ENCODE measurements at places on chromosomes 3 and 15.

DNA sequence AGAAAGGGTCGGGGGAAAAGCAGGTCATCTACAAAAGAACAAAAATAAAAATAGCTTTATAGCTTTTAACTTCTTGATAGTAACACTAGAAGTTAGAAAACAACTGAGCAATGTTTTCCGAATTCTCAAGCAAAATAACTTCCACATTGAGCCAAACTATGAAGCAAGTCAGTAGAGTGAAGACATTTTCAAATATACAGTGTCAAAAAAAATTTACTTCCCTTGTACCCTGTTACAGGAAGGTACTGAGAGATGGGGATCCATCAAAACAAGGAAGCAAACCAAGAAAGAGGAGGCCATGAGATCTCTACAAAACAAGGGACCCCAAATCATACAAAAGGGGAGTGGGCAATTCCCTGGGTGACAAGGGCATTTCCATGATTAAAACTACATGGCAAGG lies 26.6 kb upstream of the STIMATE start:
- DNase-seq = no peak

- DNase-seq = no peak
Observed at GRCh38 chr3:128482666-128483656, 10.0 kb downstream of the GATA2 start.

DNA sequence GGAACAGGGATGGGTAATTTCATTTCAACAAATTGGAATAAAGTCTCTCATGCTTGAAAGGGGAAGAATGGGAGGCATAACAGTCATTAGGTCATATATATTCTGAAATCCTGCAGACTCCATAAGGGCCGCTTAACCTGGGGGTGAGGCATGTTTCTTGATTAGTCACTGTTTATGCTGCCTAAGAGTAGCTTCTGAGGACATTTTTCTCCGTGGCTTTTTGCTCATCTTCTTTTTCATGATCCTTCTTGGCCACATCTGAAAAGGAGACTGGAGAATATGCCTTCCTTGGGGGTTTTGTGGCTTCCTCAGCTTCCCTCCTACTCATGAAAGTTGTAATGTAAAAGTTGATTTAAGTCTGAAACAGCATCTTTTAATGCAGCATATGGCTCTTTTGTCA lies 20.0 kb upstream of the CFAP20DC start:
- DNase-seq = no peak

DNA sequence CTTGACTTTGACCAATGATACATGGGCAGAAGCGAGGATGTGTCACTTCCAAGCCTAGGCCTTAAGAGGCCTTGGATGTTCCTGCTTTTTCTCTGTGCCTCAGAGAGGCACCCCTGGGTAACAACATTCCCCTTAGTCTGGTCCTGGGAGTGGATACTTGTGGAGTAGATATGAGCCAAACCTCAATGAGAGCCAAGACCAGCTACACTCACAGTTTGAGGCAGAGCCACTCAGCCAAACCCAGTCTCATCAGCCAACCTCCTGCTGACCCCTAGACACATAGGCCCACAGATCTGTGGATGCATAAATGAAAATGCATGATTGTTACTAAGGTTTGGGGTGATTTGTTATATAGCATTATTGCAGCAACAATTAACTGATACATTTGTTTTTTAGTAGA lies 114.2 kb downstream of the ZNF621 start:
- no peak for DNase-seq

- DNase-seq = no peak
Observed at GRCh38 chr3:73188707-73189106, 127.2 kb downstream of the EBLN2 start.

- DNase-seq = no peak
Observed at GRCh38 chr15:91471468-91471867, 371.4 kb downstream of the SV2B start.

DNA sequence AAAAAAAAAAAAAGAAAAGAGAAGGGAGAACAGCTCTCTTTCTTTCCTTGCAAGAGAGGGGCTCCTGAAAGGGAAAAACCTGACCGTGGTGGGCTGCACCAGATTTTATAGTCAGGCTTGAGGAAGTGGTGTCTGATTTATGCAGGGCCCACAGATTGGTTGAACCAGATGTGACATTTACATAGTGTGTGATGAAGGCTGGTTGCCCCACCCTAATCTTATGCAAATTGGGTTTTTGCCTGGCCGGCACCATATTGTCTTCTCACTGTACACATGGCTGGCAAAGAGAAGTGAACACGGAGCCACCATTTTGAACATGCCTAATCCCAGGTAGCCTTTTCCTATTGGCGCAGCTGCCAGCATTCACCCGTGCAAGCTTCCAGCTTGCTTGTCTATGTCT lies 154.4 kb downstream of the OXSM start:
- no peak for DNase-seq

All from hippocampal formation (tissue), 2 donors.